ENCODE measurements at places on chromosomes 7 and 10.

DNA sequence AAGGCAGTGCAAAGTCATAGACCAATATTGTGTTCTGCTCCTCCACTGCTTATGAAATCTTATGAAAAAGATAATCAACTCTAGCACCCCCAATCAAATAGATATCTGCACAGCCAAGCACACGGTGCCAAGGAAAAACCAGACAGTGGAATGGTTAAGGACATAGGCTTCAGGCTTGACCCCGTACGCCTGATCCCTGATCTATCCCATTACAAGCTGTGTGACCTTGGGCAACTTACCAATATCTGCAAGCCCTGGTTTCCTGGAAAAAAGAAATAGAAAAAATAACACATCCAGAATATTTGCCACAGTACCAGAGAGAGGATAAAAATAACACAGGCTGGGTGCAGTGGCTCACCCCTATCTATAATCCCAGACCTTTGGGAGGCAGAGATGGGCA is 56.9 kb downstream of the GRB10 start:
- no peak for DNase-seq

DNA sequence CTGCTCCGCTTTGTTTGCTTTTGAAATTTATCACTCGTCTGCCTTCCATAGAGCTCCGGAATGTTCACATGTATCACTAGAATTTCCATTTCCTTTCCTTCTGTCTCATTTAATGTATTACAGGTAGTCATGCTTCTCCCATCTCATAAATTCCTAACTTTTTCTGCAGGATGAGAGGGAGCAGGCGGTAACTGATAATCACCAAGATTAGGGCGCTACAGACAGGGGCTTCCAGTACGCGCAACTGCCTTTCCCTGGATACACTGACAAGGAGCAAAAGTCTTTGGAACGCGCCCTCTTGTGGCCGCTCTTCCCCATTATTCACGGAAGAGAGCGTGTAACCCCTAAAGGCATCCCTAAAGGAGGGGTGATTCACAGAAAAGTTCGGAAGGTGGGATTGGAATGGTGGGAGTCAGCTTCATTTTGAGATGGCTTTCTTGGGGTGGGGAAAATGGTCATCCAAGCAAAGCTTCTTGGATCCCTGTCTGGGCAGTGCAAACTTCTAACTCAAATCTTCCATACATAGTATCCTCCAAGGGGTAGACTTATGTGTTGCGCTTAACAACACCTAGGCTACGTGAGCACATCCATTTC is 6.5 kb downstream of the INHBA start:
- peak; percentile 74 for DNase-seq

DNA sequence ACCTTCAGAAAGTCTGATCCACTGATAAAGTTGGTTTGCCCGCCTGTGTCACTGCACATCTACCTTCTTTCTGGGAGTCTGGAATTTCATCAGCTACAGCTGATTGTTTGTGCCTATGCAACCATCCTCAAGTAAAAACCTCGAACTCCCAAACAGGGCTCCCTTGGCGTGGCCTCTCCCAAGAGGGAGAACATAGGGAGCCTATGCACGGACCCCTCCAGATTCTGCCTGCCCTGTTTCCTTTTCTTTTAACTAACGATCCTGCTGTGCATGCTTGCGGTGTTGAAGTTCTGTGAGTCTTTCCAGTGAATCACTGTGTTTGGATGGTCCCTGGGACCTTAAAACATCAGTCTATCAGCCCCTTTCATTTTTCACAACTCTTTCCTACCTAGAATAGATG is 226.9 kb upstream of the SEMA3D start:
- DNase-seq: no peak

- peak; percentile 1 for DNase-seq
Measured at GRCh38 chr10:72253578-72253977, 20.1 kb upstream of the DDIT4 start.

DNA sequence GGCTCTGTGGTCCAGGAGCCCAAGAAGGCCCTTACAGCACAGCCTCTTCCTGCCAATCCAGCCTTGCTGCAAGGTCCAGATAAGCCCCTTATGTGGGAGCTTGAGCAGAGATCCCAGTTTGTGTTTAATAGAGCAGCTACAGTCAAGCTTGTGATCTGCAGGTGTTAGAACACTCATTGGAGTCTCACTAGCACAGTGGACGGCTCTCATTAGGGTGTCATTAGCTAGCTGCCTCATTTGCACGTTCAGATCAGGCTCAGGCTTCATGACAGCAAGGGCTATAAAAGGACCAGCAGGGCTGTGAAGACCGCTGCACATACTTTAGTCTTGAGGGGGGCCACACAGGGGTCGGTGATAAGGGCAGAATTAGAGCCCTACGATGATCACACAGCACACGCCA is 443.2 kb downstream of the RPS24 start:
- DNase-seq: no peak

- DNase-seq: no peak
Measured at GRCh38 chr7:22992874-22993840, 20.8 kb downstream of the HYCC1 start.

GRCh38 chr10:112811741-112812551 is 138.1 kb upstream of the TCF7L2 start:
- DNase-seq: no peak

GRCh38 chr10:109219935-109220605 is 703.2 kb downstream of the XPNPEP1 start:
- DNase-seq: no peak

- DNase-seq: peak; percentile 17
Measured at GRCh38 chr7:134720091-134720935, 59.1 kb upstream of the CALD1 start.

DNA sequence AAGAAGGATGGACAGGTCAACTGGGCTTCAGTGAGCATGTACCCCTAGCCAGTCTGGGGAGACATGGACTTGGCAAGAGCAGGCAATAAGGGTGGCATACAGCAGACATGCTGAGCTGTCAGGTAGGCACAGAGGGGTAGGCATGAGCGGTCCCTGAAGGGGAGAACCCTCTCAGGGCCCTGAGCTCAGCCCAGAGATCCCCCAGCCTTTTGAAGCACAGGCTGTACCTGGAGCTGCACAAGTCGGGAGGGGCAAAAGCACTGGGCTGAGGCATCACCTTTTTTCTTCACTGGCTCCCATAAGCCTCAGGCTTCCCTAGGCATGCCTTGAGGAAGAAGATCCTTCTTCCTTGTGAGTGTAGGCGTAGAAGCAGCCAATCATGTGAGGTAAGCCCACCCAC is 42.3 kb downstream of the ZNF727 start:
- no peak for DNase-seq

GRCh38 chr7:12490940-12491339 is 79.6 kb upstream of the SCIN start:
- DNase-seq: no peak

DNA sequence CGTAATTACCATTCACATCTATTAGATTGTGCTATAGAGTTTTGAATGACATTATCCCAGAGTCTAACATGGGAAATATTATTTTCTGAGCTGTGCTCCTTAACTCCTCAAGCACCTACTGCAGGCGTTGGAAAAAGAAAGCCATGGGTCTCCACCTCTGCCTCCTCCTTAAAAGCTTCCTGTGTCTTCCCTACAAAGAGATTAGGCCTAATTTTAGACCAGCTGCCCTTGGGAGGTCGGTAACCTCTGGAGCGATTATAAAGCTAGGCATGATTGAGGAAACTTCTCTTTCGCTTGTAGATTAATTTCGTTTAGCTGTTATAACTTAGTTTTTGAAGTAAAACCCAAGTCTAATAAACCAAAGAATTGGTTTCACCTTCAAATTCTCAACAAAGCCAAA is 75.2 kb downstream of the PLXDC2 start:
- DNase-seq: no peak

- no peak for DNase-seq
Measured at GRCh38 chr10:7538970-7539654, 127.7 kb downstream of the ITIH5 start.

DNA sequence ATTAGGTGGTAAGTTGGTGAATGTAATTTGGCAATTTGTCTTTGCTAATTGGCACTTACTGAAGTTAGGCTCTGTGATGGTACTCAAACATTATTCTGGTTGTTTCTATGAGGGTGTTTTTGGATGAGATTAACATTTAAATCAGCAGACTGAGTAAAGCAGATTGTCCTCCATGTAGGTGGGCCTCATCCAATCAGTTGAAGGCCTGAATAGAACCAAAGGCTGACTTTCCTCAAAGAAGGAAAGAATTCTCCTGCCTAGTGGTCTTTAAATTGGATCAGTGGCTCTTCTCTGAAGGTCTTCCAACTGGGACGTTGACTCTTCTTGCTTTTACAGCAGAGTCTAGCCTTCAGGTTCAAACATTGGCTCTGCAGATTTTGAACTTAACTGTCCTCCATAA is 278.3 kb downstream of the KIF20B start:
- DNase-seq: no peak

GRCh38 chr7:142025896-142026295 is 30.2 kb downstream of the MGAM start:
- DNase-seq: no peak

DNA sequence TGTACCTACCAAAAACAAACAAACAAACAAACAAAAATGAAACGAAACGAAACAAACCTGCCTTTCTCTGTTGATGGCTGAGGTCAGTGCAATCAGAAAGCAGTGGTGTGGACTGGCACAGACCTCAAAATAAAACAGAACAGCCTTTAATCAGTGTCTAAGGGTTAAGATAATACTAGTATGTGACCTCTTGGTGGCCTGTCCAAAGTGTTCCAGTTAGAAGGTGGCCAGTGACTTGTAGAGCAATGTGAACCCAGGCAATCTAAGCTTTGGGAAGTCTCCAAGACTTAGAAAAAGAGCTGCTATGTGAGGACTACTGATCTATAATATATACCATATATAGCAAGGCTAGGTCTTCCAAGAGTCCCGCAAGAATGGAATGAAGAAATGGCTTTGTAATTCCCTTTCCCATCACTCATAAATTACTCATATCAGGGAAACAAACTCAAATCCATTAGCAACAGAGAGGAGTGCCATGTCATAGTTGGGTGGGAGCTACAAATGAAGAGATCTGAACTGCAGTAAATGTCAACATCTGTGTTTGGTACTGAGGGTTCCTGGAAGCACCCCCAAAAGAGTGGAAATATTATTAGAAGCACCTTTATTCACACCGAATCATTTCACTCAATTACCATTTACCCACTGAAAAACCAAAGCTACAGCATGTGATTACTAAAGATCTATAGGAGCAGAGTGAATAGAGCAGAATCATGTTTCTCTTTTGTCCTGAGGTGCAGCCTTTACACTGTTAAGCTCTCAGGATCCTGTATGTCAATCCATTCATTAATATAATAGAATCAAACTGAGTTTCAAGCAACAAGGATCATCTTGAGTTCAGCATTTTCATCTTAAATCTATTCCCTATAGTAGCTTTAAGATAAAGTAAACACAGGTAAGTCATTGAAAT is 28.0 kb downstream of the ABLIM1 start:
- no peak for DNase-seq

DNA sequence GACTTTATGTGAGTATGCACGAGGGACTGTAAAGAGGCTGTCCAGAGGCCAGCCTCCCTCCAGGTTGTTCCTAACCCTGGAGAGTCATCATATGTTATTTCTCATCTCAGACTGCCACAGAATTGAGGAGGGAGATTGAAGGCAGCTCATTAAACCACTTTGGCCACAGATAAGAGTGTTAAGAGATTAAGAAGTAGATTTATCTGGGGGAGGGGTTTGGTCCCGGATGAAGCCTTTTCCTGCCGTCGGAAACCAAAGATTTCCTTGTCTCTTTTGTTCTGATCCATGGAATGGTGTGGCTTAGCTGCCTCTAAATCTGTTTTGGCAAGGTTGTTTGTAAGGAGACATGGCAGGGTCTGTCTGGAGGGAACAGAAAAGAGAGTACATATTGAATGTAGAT is 338.8 kb downstream of the AUTS2 start:
- peak; percentile 22 for DNase-seq

GRCh38 chr7:102890292-102890970 is 22.4 kb upstream of the LRRC17 start:
- DNase-seq: no peak

DNA sequence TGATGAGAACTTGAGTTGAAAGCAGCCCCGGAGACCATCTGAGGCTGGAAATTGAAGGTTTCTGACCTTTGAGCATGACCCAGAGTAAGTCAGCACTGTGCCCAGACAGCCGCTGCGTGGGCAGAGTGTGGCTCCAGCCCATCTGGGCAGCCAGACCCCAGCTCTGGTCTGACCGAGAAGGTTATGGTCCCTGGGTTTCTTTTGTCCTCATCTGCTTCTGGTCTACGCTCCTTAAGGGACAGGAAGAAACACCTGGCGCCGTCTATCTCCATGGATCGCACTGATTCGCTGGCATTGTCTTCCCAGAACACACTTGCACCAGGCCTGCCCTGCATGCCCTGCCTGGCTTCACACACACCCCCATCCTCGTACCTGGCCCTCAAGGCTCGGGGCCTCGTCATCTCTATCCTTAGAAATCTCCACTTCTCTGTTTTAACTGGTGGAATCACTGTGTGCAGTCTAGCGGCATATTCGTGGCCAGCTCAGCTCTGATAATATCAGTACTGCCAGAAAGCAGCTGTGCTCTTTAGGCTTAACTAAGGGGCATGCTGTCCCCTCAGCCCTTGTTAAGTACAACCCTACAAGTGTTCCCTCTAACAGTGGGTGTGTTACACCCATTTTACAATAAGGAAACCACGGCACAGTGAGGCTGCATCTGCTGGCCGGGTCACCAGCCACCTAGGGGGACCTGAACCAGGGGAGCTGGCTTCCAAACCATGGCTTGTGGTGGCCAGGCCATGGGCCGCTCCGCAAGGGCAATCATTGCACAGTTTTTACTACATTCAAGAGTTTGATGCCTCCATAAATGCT is 127.7 kb downstream of the ADCY1 start:
- DNase-seq: no peak

GRCh38 chr10:110790913-110791506 is 80.7 kb upstream of the PDCD4 start:
- DNase-seq: no peak

DNA sequence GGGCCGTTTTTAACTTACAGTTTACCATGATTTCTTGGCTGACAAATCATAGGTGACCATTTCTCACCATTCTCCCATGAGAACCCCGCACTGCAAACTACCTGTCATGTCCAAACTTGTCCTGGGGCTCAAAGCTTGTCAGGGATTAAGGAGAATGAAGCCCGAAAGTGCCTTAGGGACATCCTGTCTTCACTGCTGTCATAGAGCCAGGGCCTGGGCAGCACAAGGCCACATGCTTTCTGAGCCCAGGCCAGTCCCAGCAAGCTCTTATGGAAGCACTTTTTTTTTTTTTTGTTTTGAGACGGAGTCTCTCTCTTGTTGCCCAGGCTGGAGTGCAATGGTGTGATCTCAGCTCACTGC is 33.9 kb downstream of the CCM2 start:
- DNase-seq: no peak

DNA sequence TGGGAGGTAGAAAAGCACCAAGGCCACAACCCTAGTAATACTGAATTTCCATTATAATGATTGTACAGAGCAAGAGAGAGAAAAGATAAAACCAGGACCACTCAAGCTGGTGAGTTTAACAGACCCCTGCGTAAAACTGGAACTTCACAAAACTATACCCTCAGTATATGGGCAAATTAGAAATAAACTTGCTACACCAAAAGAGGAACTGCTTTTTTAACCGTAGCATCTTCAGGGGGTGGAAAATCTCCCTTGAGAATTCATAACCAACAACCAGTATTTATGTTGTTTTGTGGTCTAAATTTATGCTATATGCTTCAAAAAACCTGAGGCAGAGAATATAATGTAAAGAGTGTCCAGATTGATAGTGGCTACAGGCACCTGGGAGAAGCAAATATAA is 171.2 kb downstream of the SGMS1 start:
- no peak for DNase-seq

All from retina (tissue), 1 donor.